ENCODE measurements at places on chromosomes 16 and 17. TPM values are rescaled to one million over a fixed set of nuclear protein-coding genes. Genes with fewer than 3 reads are reported as not detected.

DNA sequence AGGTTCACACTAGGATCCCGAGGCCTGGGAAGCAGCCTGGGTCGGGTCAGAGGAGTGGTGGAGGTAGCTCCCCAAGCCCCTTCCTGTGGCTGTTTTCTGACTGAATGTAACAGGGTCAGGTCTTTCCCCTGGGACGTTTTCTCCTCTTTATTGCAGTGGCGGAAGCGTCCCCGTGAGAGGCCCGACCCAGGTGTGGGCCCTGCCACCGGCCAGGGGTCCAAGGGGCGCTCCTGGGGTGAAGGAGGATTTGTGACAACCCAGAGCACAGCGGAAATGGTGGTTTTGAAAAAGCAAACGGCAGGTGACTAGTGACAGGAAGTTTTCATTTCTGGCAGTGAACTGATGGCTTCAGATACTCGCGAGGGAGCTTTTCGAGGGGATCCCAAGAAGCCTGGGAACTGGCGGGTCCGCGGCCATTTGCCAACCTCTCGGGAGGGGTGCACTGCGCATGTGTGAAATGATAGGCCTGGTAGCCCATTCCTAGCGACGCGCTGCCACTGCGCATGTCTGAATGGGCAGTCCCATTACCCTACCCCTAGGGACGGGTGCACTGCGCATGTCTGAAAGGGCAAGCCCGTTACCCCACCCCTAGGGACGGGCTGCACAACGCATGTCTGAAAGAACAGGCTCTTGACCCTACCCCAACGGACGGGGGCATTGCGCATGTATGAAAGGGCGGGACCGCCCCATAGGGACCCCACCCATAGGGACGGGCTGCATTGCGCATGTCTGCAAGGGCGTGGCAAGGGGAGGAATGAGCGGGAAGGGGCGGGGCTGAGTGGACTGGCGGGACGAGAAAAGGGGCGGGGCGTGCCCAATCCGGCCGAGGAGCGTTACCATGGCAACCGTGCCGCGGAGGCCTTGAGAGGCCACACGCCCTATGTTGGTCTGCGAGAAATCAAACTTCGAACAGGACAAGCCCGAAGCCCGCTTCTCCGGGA lies 1747.9 kb downstream of the TP53TG3F start:
- no peak for DNase-seq

DNA sequence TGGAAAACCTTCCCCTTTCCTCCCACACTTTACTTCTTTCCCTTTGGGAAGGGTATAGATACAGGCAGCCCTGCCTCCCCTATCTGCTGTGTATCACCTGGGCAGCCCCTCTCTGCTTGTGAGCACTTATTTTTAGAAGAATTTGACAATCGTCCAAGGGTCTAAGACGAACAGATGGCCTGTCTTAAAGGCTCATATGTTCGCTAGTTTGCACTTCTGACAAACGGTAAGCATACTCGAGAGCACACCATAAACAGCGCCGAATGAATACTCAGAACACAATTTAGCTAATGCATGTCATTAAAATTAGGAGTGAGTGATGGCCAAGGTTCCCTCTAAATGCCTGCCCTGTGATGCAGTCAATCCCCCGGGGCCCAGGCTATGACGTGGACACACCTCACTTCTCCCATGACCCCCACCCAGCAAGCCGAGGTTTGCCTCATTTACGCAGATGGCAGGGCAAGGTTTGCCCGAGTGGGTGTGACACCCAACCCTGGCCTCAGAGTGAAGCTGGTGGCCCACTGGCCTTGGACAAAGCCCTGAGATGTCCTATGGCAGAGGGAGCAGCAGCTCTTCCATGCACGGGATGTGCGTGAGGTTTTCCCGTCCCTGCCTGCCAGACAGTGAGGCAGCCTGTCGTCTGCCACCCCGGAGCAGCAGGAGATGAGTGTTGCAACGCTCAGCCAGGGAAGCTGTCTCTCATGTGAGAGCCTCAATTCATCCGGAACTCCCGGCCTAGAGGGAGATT lies 125.2 kb downstream of the C16orf78 start:
- DNase-seq: no peak

GRCh38 chr17:18980682-18981334 lies 23.8 kb downstream of the FAM83G start:
- no peak for DNase-seq

KIAA0753 gene
- 15.7 TPM for total RNA-seq

NEUROD2 gene
- total RNA-seq: not detected

CES4A gene
- total RNA-seq: 2.0 TPM

RAB11FIP4 gene
- 9.1 TPM for total RNA-seq
